ENCODE measurements at places on chromosomes 12 and 14.

GRCh38 chr14:81396113-81396512, 4.0 kb downstream of the STON2 start:
- DNase-seq: no peak

GRCh38 chr14:37147310-37147880, 25.0 kb downstream of the SLC25A21 start:
- no peak for DNase-seq

DNA sequence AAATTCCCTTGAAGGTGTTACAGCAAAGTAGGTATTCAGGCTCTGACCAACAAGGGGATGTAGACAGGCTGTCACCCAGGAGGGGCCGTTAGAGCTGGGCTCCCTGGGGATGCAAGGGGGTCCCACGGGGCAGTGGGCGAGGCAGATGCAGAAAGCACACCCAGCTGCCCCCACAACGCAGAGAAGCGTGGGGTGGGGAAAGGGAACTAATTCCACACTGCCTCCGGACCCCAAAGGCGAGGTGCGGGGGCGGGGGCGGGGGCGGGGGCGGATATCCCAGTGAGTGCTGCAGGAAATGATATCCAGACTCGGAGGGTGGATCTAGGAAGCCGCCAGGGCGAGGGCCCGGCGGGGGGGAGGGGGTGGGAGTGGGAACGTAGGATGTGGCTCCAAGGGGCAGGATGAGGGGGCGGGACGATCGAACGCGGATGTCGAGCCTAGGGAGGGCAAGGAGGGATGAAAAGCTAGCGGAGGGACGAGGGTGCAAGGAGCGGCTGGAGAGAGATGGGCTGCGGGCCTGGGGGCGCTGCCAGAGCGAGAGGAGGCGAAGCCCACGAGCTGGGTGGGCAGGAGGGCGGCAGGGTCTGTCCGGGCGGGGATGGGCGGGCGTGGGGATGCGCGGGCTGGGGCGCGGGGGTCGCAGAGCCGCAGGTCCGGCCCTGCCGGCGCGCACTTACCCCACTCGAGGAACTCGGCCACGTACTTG, 874 bp downstream of the CDC42BPB start:
- DNase-seq: peak; percentile 37

- no peak for DNase-seq
These were observed 70.6 kb upstream of the MYF6 start for GRCh38 chr12:80636832-80637231.

DNA sequence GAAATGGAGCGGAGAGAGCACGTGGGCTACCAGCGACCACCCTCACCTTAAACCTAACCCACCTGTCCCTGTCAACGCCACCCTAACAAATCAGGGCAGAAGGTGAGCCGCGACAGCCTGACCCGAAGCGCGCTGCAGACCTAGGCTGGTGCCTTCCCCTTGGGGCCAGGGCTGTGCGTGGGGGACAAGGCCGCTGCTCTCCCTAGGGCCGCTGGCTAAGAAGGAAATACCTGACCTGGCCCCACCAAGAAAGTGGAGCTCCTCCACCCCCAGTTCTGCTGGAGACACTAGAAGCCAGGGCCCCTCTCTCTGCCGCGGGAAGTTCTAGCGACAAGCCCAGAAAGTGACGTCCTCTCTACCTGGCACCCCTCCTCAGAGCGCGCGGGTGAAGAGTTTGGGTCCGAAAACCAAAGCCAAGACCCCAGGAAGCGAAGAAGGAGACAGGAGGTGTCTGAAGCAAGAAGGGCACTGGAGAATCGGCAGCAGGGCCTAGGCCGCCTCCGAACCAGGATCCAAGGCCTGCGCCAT, 7.5 kb downstream of the SIX1 start:
- no peak for DNase-seq

GRCh38 chr14:35696575-35696974, 112.5 kb downstream of the RALGAPA1 start:
- no peak for DNase-seq

GRCh38 chr14:74517731-74518130, 24.2 kb downstream of the ISCA2 start:
- DNase-seq: no peak

- no peak for DNase-seq
These were observed 75.9 kb downstream of the DNAI7 start for GRCh38 chr12:25119020-25119419.

DNA sequence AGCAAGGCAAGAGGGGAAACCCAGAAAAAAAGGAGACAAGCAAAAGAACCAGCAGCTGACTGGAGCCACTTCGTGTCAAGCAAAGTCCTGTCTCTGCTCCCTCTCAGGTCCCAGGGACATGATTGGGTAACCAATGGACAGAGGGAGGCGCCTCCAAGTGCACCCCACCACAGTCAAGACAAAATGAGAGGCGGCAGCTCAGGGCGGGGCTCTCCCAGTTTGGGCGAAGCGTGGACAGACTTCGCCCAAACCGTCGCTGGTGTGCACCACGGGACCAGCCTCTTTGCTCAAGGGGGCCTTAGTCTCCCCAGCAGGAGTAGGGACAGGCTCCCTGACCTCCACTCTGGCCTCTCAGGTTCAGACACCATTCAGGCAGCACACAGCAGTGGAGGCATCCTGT, 1.5 kb upstream of the BEGAIN start:
- DNase-seq: no peak

DNA sequence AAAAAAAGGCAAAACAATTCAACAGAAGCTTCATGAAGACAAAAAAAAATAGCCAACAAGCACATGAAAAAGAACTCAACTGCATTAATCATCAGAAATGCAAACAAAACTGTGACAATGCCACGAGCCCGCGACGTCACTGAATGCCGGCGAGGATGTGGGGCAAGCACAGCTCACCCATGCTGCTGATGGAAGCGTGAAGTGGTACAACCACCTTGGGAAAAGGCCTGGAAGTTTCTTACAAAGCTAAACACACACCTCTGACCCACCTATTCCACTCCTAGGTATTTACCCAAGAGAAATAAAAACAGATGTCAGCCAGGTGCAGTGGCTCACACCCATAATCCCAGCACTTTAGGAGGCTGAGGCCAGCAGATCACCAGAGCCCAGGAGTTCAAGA, 10.5 kb downstream of the BTBD6 start:
- no peak for DNase-seq

DNA sequence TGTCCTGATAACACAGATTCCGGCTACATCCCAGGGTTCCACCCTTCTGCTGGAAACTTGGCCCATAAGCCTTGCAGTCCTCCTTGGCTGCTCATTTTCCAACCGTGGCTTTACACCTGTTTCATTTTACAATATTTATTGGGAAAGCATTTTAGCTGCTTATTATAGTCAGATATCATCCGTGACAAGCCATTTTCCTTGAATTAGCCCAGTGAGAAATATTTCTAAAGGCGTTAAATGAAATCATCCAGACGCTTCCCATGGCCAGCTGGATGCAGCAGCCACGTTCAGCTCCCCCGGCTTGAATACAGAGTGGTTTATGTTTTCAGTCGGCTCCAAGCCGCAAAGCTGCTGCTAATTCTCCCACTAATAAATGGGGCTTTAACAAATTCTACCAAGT, 245.0 kb upstream of the PELI2 start:
- no peak for DNase-seq

DNA sequence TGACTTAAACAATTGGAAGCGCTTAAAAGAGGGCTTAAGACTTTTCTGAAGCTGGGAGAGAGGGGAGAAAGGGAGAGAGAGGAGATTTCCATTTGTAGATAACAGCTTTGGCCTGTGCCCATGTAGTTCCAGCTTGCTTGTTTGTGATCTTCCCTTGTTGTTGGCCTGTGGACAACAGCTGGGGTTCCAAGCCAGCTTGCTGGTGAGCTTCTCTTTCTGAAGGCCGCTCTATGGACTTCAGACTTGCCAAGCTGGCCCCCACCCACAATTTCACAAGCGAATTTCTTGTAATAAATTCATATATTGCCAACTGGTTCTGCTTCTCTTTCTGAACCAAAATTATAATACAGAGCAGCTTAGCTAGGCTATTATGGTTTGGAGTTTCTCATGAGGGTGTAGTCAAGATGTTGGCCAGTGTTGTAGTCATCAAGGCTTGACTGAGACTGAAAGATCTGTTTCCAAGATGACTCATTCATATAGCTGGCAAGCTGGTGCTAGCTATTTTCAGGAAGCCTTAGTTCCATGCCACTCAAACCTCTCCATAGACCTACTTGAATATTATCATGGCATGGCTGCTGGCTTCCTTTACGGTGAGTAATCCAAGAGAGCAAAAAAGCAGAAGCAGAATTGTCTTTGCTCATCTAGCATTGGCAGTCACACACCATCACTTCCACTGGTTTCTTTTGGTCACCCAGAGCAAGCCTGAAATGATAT, 89.4 kb downstream of the ATP23 start:
- no peak for DNase-seq

DNA sequence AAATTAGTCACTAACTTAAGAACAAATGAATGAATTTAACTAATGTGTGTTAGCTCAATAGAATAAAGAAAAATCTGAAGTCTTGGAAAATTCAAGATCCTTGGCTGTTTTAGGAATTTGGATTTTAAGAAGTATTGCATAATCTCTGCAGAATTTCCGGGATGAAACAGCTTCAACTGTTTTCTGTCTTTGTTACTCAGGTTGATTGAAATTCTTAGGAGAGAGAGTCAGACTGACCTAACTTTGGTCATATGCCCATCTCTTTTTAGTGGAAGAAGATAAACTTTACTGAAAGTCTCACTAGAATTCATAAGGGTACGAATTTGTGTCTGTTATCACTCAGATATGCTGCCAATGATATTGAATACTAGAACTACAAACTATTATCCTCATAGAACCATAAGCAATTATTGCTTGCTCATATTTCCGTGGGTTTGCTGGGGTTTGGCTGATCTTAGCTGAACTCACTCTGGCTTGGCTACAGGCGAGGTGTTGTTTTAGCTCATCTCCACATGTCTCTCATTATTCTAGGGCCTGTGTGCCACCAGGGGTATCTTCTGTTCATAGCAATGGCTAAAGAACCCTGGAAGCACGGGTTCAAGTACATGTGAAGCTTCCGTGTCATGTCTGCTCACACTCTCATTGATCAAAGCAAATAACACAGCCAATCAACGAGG, 257.4 kb upstream of the NOVA1 start:
- no peak for DNase-seq

DNA sequence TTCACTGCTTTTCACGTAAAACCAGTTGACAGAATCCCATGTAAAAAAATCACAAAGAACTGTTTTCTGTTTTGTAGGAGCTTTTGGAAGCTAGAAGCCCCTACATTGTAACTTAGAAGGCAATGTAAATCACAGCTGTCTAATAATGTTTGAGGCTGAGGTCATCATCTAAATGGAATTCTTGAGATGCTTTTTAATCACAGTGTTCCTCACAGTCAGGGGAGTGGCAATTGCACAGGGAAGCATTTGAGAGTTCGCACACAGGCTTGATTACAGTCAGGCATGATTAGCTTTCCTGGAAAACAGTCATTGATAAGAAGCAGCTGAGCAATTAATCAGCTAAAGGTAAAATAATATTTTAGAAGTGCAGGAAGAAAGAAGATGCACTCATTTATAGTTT, 2.9 kb downstream of the SLC17A8 start:
- peak; percentile 80 for DNase-seq

DNA sequence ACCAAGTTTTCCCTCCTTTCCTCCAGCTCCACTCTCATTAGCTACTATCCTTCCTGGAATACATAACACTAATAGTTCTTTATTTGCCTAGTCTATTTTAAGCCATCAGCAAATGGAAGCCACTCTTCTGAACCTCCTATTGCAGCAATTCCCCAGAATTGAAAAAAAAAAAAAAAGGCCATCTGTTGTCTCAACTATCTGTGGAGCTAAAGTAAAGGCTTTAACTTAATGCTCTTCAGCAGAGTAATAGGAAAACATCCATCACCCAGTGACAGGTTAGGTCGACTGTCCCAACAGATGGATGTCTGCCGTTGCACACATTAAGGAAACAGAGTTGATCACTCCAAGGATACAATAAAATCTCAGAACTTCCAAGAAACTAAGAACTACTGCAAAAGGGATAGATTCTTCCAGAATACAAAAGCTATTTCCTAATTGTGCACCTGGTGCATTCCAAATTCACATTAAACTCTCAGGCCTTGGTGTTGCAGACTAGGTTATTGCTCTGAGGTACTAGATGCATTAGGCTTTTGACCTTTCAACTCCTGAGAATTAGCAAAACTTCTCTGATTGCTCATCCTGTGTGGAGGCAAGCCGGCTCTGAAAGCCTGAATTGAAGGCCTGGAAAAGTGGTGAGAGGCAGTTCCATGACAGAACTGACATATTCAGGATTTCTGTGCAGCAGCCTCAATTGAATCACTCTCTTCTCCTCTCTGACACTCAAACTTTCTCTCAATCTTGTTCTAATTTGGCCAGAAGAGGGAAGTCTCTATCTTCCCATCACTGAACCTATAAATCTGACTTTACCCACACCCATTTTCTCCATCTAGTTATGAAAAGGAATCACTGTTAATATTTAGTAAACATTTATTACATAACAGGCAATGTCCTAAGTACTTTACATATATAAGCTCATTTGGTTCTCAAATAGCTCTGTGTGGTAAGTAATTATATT, 238.4 kb upstream of the HMGA2 start:
- DNase-seq: no peak

DNA sequence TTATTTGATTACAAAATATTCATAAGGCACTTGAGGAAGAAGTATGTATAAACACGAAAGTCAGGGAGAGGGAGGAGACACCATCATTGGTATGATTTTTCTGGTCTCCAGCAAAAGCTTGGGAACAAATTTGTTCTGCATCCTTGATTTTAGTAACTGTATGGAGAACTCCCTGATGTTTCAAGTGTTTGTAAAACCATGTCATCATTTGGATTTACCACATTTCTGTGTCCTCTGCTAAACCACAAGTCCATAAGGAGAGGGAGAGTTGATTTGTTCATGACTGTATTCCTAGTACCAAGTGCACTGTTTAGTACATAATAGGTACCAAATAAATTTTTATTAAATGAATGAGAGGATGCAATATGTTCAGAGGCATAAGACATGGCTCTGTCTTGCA, 181.1 kb downstream of the BTG1 start:
- DNase-seq: peak; percentile 7

DNA sequence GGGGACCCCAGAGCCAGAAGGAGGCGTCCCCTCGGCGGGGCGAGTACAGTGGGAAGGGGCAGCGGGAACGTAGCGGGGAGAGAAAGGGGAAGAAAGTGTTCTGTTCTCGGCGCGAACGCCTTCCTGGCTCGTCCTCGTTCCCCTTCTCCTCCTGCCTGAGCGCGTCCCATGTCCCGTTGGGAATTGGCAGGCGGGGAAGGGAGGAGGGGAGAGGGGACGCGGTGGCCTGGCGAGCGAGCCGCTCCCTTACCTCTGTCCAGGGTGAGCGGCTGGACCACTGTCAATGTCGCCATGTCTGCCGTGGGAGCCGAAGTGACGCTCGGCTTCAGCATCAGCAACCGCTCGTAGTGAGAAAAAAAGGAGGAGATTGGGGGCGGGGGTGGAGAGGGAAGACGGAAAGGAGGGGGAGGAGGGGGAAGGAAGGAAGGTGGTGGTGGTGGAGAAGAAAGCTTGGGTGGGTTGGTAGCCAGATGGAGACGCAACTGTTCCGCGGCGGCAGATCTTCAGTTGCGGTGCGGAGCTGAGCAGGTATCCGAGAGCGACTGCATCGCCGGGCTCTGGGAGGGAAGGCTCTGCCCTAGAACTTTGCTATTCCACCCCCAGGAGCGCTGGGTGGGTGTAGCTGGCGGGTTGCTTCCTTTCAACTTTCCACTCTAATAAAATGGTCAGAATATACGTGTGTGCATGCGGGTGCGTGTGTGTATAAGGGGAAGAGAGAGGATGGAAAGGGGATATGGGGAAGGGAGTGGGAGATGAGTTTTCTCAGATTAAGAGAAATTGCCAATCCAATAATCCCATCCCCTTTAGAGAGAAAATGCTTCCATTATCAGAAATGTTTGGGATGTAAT, at the start of gene LIN7A:
Gene LIN7A, minus strand, starts transcription at position 544 of the 848 bp plus-strand sequence. Its CDS starts 212 bp downstream, at position 332.
- DNase-seq: no peak

Data from kidney glomerular epithelial cell (primary cell).